ENCODE measurements at places on chromosomes 16 and 17.

- DNase-seq: peak; percentile 78
Observed at GRCh38 chr17:57255776-57256681, at the start of gene MSI2. Gene MSI2 (plus strand): TSS chr17:57256523. CDS start chr17:57256743, 220 bp downstream.

DNA sequence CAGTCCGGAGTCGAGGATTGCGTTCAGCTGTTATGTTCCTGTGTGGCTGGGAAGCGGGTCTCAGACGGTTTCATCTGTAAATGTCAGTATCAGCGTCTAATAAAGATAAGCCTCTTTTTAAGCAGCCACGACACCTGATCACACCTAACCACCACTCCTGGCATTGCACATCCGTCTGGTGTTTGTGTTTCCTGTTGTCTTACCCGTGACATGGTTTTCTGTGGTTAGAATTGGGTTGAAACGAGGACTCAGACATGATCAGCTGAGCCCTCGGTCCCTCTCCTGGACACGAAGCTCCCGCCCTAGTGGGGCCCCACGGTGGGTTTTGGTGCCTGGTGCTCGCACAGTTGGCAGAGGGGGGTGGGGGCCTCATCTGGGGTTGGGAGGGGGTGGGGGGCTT is 18.3 kb downstream of the CPNE7 start:
- DNase-seq: no peak

DNA sequence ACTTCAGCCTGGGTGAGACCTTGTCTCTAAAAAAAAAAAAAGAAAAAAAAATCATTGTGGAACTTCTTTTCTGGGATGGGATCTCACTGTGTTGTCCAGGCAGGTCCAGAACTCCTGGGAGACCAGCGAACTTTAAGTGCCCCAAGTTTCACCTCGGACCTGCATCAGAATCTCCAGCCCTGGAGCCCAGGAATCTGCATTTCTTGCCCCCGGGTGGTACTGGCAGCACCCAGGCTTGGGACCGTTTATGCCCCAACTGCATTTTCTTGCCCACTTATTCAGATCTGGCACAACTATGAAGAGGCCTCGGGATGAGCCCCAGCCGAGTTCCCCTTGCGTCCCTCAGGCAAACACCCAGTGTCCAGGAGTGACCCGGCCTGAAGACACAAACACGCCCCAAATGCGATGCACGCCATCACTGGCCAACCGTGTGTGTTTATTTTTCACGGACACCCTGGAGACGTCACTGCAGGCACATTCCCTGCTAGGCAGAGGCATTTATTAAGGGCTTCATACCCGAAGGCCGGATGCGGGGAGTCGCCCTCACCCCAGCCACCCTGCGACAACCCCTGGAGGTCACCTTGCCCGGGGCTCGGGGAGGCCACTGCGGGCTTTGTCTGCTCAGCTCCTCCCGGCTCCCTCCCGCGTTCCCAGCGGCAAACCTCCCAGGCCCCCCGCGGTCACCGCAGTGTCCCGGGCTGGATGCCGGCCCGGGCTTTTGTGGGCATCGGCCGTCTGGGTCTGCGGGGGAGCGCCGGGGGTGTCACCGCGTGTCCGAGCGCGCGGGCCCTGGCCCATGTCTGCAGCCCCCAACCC is 684 bp upstream of the SPIRE2 start:
- DNase-seq: no peak

DNA sequence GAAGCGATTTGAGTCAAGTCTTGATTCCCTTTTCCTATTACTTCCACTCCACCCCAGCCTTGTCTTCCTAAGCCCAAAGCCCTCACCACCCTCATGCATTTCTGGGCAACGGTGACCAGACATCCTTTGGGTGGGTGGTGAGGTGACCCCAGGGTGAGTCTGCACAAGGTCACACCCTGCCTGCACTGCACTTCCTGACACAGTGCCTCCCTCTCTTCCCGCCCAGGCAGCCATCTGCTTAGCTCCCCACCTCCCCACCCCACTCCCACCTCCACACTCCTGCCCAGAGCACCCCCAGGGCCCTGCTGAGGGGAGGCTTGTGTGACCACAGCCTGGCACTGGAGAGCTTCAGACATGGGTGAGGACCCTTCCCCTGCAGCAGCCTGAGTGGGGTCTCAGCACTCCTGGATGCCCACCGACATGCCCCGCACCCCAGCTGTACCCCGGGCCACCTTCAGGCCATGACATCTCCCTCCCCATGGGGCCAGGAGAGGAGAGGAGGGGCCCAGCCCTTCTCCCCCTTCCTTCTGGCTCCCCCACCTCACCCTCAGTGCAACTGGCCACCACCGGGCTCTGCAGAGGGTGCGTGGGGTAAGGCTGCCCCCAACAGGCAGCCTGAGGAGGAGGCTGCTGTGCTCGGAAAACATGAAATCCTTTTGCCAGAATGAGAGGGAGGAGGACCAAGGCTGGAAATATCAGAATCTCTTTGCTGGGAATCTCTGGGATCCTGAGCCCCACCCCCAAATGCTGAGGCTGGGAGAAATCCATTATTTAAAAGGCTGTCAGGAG is 68.6 kb downstream of the CCT6B start:
- DNase-seq: no peak

- DNase-seq: no peak
Observed at GRCh38 chr17:64107500-64108236, 22.3 kb downstream of the ERN1 start.

- no peak for DNase-seq
Observed at GRCh38 chr17:82154881-82155331, 56.9 kb upstream of the FASN start.

GRCh38 chr17:49337884-49338283 is 24.2 kb downstream of the ZNF652 start:
- no peak for DNase-seq

DNA sequence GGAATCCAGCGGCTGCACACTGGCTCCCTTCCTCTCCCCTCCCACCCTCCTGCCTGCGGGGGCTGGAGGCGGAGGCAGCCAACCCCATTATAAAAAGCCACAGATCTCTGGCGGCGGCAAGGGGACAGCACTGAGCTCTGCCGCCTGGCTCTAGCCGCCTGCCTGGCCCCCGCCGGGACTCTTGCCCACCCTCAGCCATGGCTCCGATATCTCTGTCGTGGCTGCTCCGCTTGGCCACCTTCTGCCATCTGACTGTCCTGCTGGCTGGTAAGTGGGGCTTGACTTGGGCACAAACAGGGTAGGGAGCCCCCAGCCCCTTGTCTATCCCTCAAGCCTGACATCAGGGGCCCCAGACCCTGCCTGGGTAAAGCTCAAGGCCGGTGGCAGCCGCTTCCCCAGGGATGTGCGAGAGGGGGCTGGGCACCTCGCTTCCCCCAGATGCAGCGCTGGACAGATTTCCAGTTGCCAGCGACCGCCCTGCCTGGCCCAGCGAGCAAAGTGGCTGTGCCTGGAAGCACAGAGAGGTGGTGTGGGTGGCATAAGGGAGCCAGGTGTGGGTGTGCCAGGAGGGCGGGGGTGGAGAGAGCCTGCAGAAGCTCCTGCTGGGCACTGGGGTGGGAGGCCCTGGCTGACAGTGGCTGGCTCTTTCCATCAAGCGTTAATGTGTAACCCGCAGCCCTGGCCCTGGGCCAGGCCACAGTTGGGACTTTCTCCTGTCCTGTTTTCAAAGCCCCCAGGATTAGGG is at the start of gene CX3CL1:
CX3CL1 (plus strand) TSS at position 119 of the 745 bp plus-strand sequence; CDS start at position 198, 79 bp downstream.
- DNase-seq: no peak

GRCh38 chr17:78967782-78968362 is 11.9 kb downstream of the LGALS3BP start:
- no peak for DNase-seq

DNA sequence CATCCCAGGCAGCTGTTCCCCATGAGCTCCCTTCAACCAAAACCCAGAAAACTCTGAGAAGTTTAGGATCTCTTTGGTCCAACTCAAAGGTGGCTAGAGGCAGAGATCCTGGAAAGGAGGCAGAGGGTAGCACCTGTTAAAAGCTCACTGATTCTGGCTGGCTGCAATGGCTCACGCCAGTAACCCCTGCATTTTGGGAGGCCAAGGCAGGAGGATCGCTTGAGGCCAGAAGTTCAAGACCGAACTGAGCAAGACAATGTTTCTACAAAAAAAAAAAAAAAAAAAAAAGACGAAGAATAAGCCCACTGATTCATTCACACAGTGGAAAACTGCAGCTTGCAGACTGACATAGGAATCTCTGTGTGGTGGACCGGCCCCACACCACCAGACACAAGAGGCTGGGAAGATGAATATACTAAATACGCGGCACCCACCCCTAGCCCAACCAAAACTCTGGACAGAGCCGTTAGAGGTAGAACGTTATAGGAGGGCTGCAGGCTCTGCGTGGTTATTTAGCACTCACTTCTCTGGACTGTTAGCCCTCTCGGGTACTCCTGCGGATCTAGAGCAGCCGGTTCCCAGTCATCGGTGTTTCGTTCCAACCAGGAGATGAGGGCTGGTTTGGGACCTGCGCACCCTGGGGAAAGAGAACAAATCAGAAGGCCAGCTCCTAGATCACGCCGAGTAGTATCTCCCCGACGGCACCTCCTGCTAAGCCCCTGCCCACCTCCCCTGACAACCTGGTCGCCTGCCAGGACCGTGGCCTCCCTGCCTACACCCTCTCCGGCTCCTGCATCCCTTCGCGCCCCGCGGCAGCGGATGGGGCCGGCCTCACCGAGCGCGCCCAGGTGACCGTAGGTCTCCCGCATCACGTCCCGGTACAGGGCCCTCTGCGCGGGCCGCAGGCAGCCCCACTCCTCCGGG is 925 bp downstream of the ZNF689 start:
- no peak for DNase-seq

DNA sequence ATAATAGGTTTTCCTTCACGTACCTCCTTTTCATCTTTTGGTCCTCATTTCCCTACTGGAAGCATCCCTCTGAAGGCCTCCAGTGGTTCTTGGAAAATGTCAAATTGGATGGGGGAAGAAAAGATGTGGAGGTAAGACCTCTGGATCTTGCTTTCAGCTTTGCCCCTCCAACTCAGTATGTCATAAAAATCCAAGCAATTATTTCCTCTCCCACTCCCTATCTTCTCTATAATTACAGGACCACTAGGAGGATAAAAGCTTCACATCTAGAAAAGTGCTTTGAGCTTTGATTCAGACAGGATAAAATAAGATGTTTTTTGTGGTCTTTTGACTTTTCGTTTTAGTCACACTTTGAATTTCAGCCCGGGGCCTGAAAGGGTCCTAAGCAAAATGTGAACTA is 1.7 kb downstream of the TTLL6 start:
- no peak for DNase-seq

- no peak for DNase-seq
Observed at GRCh38 chr17:15298176-15298575, 33.0 kb upstream of the PMP22 start.

DNA sequence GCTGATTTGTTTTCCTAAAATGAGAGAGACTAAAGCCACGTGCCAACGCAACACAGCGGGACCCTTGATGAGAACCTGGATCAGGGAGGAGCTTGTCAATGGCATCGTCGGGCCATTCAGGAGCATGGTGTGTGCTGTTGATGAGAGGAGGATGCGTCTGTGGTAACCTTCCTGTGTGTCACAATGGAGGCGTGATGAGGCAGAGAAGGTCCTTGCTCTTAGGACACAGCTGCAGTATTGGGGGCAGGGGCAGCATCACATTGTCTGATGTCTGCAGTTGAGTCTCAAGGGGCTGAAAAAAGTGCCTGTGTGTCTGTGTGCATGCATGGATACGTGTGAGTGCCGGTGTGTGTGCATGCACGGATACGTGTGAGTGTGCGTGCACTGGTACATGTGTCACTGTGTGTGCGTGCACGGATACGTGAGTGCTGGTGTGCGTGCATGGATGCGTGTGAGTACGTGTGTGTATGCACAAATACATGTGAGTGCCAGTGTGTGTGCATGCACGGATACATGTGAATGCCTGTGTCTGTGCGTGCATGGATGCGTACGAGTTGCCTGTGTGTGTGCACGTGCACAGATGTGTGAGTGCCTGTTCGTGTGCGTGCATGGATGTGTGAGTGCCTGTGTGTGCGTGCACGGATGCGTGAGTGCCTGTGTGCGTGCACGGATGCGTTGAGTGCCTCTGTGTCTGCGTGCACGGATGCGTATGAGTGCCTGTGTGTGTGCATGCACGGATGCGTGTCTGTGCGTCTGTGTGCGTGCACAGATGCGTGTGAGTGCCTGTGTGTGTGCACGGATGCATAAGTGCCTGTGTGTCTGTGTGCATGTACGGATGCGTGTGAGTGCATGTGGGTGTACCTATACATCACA is 39.3 kb downstream of the BAIAP2 start:
- no peak for DNase-seq

GRCh38 chr17:30824002-30824355 is 513 bp downstream of the CRLF3 start:
- no peak for DNase-seq
